Left renal pelvis (tissue), 4 donors: ENCODE measurements at places on chromosomes 12 and 14. TPM values are rescaled to one million over a fixed set of nuclear protein-coding genes. Genes with fewer than 3 reads are reported as not detected.

GRCh38 chr14:90660865-90661570 is 155.2 kb downstream of the TTC7B start:
- no peak for DNase-seq

- DNase-seq: no peak
Observed at GRCh38 chr14:60092526-60092920, 800 bp downstream of the PCNX4 start.

GRCh38 chr14:58807191-58807590 is 169.4 kb downstream of the DACT1 start:
- no peak for DNase-seq

- no peak for DNase-seq
Observed at GRCh38 chr14:59830338-59830734, 40.2 kb downstream of the RTN1 start.

DNA sequence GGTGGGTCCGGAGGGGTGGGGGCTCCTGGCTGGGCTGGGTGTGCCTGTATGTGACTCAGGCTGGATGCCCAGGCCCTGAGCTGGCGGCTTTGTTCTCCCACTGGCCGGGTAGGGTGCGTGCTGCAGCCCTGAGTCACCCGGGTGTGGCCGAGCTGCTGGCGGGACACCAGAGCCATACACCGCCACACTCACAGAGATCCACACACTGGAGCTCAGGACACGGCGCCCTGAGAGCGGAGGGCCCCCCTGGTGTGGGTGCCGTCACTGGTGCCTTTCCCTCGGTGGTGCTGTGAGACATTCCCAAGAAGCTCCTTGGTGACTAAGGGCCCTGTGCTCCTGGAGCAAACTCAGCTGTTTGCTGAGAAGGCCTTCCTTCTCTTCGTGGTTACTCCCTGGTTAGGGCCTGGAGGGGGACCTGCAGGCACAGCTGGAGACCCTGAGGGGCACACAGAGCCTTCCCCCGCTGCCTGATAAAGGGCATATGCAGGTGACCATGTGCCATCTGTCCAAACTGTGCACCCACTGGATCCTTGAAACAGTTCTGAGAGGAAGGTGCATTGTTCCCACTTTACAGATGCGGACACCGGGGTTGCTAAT is 44.3 kb downstream of the KRT80 start:
- DNase-seq: no peak

Gene IFNG-AS1
- polyA plus RNA-seq: 0.14 TPM

Gene DICER1
- polyA plus RNA-seq: 63.0 TPM

Gene BATF
- polyA plus RNA-seq: 0.83 TPM
